ENCODE measurements at places on chromosomes 6 and 20.
A peak's percentile ranks its signal among the peaks of the same experiment; 100 is the strongest.

GRCh38 chr6:127907960-127908640 is 7.2 kb upstream of the THEMIS start:
- DNase-seq = no peak

- DNase-seq = no peak
These were observed 34.5 kb upstream of the TSHZ2 start for GRCh38 chr20:52937591-52938100.

- no peak for DNase-seq
These were observed 15.7 kb upstream of the CGA start for GRCh38 chr6:87110636-87111035.

DNA sequence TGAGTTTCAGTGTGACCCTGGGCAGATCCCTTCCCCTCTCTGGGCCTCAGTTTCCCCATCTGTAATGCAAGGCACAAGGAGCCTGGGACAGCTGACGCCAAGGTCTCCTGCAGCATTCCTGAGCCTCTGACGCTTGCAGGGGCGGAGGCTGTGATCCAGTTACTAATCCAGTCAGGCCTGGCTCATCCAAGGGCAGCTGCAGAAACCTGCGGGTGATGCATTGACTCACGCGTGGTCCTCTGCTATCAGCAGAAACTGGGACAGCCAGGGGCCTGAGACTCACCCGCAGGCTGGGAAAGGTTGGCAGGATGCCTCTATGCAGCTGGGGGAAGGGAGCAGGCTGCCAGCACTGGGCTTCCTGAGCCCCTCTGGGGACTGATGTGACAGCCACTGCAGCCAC is 65.0 kb upstream of the SIRPA start:
- no peak for DNase-seq

- no peak for DNase-seq
These were observed 7.3 kb downstream of the RAB32 start for GRCh38 chr6:146550911-146551310.

DNA sequence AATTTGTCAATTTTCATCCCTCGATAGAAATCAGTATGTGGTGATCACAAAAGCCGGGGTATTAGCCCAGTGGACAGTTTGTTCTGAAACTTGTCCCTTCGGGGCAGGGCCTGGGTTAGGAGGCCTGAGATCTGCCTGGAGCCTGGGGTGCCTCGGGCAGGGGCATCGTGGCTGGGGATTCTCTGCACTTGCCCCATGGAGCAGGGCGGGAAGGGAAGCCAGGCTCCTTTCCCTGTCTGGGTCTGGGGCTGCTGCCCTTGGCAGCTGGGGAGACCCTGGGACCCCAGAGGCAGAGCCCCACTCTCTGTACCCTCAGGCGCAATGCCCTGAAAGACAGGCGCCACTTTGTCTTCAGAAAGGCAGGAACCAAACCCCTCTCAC is 27.4 kb downstream of the NTSR1 start:
- no peak for DNase-seq

DNA sequence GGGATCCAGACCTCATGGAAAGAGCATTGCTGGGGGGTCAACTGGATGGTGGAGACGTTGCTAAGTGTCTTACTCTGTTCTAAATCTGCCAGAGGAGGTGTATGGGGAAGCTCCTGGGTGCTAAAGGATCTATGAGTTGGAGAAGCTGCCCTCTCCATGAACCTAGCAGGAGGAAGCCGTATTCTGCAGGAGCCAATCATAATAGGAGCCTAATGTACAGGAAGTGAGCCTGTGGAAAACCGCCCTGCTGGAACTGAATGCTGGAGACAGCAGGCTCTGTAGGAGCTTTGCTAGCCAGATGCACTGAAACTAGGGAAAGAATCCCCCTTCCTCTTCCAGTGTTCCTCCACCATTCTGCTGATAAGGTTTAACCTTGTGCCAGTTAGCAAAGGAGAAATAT is 10.9 kb downstream of the CASP8AP2 start:
- DNase-seq = no peak

- DNase-seq = no peak
These were observed 6.9 kb upstream of the SAMD3 start for GRCh38 chr6:130229645-130230044.

DNA sequence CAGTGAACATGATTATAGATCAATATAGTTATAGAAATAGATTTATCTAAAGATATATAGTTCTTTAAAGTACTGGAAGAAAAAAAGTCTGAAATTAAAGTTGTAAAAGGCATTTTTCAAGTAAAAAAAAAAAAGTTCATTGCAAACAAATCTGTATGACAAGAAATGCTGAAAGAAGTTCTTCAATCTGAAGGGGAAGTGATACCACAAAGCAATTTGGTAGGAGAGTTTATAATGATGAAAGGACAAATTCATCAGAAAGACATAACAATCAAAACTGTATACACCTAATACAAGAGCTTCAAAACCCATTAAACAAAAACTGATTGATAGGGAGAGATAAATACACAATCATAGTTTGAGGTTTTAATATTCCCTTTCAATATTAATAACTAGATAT is 14.1 kb downstream of the HUS1B start:
- DNase-seq = no peak

DNA sequence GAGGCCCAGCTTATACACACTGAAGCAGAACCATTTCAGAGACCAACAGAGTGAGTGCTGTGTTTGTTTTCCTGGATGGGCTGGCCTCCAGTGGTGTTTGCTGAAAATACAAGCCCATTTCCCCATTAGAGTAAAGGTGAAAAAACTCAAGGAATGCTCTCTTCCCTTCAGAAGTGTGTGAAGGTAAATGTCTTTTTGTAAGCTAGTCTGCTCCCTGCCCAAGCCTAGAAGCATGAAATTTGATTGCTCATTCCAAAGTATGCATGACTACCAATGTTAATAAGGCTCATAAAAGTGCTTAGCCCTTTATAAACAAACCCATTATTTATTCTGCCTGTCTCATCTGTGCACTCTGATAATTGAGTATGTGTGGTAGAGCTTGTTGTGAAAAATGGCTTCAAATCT is 59.1 kb downstream of the ADGRF1 start:
- DNase-seq = no peak

DNA sequence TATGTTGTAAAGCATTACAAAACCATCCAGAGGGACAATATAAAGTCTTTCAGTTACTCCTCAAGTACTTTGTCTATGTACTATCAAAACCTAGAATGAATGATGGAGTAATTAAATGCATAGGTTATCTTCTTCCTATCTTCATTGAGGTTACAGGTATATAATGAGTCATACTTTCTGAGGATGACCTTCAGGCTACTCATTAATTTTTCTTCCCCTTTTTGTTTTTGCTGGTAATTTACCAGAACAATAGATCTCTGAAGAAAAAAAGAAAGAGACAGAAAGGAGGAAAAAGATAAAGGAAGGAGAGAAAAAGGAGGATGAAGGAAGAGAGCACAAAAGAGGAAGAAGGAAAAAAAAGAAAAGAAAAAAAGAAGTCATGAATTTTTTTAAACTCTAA is 398.4 kb downstream of the TBC1D32 start:
- DNase-seq = no peak

- no peak for DNase-seq
These were observed 1.2 kb downstream of the DZANK1 start for GRCh38 chr20:18465536-18466200.

DNA sequence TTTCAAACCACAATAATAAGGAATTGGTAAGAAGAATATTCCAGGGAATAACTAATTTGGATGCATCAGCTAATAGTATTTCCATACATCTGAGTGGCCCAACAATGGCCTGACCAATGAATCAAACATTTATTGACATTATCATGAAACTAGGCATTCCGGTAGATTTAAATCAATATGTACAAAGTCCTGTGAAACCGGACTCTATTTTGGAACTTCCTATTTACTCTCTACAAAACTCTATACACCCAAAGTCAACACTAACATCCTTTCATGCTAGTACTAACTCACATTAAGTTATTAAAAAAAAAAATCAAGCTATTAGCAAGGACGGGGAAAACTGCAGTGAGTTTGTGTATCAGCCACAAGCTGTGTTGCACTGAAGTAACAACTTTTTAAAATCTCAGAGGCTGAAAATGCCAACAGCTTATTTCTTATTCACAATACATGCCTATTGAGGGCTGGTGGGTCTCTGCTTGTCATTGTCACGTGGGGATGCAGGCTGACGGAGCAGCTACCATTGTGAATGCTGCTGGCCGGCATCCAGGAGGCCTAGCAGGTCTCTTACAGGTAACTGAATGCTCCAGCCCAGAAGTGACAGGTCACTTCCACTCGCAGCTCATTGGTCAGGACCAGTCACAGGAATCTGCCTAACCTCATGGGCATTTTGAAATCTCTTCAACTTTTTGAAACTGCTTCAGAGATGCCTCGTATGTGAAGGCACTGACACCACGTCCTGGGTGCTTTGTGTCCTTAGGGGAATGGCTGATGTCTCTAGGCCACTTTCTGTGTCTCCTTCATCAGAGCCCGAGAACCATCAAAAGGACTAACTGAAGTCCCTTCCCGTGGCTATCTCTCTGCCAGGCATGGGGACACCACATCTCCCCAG is 76.3 kb downstream of the SLC22A23 start:
- no peak for DNase-seq

DNA sequence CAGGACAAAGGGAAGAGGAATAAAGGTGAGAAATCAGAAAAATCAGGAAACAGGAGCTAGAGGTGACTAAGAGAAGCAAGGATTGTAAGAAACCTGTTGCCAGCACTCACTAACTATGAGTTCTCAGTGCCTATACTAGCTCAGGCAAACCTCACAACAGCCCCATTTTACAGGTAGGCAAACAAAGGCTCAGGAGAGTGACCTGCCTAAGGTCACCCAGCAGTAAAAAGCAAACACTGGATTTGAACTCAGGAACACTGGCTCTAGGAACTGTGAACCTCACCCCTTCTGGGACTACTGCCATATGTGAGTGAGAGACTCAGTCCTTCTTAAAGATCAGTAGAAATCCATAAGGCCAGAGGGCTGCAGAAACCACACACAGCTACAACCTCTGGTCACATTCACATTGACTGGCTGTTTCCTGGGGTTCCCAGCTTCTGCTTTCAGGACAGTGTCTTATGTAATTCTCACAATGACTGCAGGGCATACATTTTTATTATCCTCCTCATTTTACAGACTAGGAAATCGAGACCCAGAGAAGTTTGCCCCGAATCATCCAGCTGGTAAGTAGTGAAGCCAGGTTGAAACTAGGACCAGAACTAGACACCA is 80.7 kb upstream of the MAFB start:
- DNase-seq = no peak

DNA sequence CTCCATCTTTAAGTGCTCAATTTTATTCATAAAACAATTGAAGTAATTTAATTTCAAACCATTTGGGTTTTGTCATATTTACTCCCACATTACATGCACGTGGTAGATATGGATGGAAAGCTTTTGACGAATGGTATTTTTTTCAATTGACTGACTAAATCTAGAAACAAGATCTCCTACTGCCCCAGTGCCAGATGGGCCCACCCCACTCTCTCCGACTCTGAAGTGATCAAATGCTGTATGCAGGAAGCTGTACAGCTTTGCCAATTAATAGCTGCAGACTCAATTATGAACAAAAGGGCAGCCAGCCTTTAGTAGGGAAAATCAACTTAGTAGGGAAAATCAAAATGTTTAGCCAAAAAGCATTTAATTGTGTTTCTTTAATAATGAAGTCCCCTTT is 46.2 kb downstream of the PACRG start:
- no peak for DNase-seq

DNA sequence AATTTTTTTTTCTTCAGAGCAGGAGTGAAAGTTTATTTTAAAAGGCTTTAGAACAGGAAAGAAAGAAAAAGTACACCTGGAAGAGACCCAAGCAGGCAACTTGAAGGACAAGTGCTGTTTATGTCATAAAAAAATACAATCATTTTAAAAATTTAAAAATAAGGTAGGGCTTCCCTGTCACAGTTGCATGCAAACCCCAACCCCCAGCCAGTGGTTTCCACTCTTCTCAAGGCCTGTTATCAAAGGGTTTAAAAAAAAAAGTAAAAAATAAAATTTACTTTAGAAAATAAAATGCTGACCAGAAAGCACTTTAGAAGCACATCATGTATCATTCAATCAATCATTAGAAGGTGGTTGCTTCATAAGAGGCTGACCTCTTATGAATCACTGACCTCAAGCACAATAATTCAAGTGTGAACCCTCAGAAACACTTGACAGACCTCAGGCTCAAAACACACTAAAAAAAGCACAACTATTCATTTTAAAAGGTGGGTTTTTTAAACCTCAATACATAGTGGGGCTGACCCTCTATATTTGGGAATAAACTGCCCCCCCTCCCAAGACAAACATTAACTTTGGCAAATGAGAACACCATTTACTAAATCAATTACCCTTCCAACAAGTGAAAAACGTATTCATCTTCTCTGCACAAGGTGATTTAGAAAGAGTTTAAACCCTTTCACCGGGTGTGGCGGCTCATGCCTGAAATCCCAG is 15.6 kb downstream of the ILRUN start:
- no peak for DNase-seq

DNA sequence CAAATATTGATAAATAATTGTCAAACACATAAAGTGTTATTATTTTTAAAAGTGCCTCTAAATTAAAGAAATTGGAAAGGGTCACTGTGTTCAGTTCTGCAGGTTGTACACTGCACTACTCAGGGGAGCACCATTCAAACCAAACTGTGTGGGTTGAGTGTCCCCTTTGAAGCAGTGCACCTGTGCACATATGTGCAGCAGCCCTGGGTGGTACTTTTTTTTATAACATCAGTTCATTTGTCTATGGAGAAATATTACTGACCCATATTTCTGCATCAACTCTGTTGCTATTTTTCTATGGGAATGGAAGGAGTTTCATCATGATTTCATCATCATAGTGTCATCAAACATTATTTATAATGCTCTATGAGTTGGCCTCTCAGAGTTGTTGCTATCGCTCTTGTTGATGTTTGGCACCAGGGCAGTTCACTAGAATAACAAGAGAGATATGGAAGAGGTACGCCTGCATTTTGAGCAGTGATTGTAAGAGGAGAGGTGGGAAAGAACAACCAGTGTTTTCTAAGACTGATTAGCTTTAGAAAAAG is 457.6 kb downstream of the TFAP2A start:
- DNase-seq = no peak

DNA sequence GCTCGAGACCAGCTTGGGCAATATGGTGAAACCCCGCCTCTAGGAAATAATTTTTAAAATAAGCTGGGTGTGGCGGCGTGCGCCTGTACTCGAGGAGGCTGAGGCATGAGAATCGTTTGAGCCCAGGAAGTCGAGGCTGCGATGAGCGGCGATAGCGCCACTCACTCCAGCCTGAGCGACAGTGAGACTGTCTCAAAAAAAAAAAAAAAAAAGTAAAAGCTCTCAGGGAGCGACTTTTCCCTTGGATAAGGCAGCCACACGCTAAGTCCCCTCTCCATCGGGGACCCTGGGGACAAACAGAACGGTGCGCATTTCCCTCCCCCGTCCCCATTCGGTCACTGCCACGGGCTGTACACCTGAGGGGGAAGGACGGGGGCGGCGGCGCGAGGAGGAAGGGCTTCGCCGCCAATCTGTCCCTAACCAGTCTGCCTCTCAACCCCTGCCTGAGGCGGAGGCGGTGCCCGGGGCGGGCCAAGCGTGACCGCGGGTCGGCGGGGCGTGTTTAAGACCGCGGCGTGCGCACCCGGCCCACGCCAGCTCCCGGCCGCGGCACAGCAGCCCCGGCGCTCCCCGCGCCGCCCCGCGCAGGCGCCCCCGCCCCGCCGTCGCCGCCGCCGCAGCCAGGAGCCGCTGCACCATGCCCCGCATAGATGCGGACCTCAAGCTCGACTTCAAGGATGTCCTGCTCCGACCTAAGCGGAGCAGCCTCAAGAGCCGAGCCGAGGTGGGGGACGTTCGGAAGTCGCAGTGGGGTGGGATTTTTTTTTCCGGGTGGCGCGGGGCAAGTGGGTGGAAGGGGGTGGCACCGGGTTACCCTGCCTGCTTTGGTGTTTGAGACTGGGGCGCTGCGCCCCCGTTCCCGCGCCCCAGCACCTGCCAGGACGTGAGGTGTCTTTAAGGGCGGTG is at the start of gene GMPR:
TSS of gene GMPR (plus strand) at position 531 of the 906 bp plus-strand sequence. CDS start at position 638, 107 bp downstream.
- DNase-seq = peak; percentile 42

GRCh38 chr6:97427648-97428047 is 144.6 kb upstream of the MMS22L start:
- DNase-seq = no peak
